ENCODE measurements at places on chromosomes 1 and 21.

GRCh38 chr1:32208891-32209328 lies at the start of gene DCDC2B:
TSS of gene DCDC2B (plus strand) at chr1:32209089. CDS start at chr1:32209094, 5 bp downstream.
- peak; percentile 90 for DNase-seq
- no peaks in the 10 kb centered on the region for H3K36me3 ChIP-seq
- no peak within 1 kb of the TSS for H3K4me3 ChIP-seq
- H3K27ac ChIP-seq: peak within 1 kb of the TSS; percentile 85
- peaks cover 14% of the 10 kb centered on the region for H3K4me1 ChIP-seq

GRCh38 chr1:213659580-213660547 lies 327.9 kb upstream of the PROX1 start:
- H3K4me1 ChIP-seq: no peaks in the 10 kb centered on the region
- no peak for DNase-seq
- peak overlapping the region; percentile 55 for H3K27ac ChIP-seq
- H3K4me3 ChIP-seq: no peak overlapping the region

- H3K27me3 ChIP-seq: no peaks in the 10 kb centered on the region
- H3K27ac ChIP-seq: no peak overlapping the region
- no peak overlapping the region for H3K4me3 ChIP-seq
- no peaks in the 10 kb centered on the region for H3K4me1 ChIP-seq
Observed at GRCh38 chr1:177246710-177247580, 76.2 kb downstream of the BRINP2 start.

DNA sequence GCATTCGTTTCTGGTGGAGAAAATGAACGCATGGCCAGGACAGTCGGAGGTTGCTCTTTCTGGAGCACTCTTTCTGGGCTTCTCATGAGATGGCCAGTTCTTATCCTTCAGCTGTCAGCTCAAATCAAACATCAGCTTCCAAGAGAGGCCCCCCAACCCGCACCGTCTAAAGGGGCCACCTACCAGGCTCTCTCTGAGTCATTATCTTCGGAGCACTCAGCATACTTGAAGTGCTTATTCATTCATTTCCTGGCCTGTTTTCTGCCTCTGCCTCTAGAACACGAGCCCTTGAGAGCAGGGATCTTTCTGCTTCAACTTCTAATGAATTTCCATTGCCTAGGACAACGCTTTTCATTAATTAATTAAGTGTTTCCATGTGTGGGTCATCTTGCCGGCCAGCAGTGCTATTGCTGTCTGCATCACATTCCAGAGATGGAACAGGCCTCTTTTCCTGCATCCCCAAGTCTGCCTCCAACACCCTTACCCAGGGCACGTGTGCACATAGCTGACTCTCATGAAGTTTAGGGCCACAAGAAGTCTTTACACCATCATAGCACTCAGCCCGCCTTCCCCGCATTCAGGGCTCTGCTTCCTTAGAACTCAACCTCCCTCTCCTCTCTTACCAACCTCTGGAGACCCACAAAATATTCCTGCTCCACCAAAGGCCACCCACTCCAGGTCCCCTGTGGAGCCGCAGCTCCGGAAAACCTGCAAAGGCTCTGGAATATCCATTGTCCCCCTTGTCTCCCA lies 52.1 kb upstream of the LAPTM5 start:
- no peak overlapping the region for H3K4me3 ChIP-seq
- peaks cover 11% of the 10 kb centered on the region for H3K4me1 ChIP-seq
- H3K36me3 ChIP-seq: no peaks in the 10 kb centered on the region

DNA sequence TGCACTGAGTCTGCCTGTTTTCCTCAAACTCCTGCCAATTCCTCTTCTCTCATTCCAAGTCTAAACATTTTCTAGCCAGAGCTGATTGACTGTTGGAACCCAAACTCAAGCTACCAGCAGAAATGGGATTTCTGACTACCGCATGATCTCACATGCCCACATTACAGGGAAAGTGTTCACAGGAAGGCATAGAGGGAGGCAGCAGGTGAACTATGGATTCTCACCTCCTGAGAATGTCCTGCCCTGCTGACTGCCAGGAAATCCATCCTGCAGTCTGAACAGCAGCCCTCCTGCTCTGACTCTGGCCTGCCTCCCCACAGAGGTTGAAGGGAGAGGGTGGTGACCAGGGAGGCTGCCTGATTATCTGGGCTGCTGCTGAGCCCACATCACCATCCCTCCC lies 22.5 kb downstream of the IQGAP3 start:
- no peak overlapping the region for H3K4me3 ChIP-seq
- H3K27me3 ChIP-seq: no peaks in the 10 kb centered on the region
- no peak overlapping the region for H3K27ac ChIP-seq
- DNase-seq: no peak
- no peaks in the 10 kb centered on the region for H3K4me1 ChIP-seq

- H3K4me3 ChIP-seq: no peak overlapping the region
- H3K27me3 ChIP-seq: no peaks in the 10 kb centered on the region
- H3K27ac ChIP-seq: no peak overlapping the region
- H3K36me3 ChIP-seq: no peaks in the 10 kb centered on the region
Observed at GRCh38 chr1:11541236-11541635, 62.3 kb downstream of the DISP3 start.

DNA sequence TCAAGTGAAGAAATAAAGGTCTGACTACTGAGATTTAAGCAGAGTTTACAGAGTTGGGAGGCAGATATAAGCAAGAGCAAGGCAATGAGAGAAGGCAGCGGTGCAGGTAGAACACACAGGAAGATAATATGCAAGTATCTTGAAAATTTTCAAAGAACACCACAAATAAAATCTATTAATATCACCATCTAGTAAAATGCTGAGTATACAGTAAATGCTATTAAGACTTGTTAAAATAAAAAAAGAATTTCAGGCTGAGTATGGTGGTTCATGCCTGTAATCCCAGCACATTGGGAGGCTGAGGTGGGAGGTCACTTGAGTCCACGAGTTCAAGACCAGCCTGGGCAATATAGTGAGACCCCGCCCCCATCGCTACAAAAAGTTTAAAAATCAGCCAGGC lies 20.0 kb downstream of the SORT1 start:
- no peaks in the 10 kb centered on the region for H3K27me3 ChIP-seq
- no peak overlapping the region for H3K27ac ChIP-seq
- no peaks in the 10 kb centered on the region for H3K4me1 ChIP-seq
- no peaks in the 10 kb centered on the region for H3K36me3 ChIP-seq
